ENCODE measurements at places on chromosomes 11 and 22.

GRCh38 chr11:47867823-47868222, 19.7 kb upstream of the NUP160 start:
- no peak for DNase-seq

- DNase-seq, result no peak
These were observed 452.0 kb upstream of the CCDC179 start for GRCh38 chr11:23311986-23312940.

DNA sequence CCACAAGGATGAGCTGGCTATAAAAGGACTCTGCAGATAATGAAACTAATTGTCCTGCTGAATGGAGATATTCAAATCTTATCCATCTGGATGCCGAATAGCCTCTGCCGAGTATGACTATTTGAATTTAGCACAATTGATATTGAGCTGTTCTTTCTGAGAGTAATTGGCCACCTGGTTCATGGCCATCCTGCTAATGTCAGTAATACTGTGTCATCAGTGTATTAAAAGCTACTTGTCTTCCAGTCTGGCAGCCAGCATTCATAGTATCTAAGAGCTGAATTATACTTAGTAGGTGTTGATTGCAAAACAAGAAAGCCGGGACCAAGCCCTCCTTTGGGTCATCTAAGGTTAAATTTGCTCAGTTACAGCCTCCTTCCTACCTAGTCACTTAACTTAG, 310.7 kb upstream of the NCAM1 start:
- no peak for DNase-seq

- DNase-seq, result no peak
These were observed 52.5 kb downstream of the CD6 start for GRCh38 chr11:61023966-61024295.

DNA sequence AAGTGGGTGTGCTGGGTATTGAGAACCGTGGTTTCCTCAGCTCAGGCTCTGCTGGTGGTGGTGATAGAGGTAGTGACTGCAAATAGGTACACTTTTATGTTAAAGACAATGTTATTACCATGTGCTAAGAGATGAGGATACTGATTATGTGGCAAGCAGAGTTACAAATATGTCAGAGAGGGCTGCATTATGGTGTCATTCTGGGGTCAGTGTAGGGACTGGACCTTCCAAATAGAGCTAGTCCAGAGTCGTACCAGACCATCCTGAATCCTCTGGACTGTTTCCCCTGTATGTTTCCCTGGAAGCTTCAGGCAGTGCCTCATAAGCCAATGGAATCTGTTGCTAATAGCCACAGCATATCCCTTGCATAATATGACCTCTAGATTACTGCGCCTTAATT, at the start of gene DNAJB7:
DNAJB7 (minus strand) TSS at position 101 of the 400 bp plus-strand sequence. CDS start 119 bp downstream, outside the sequence.
- no peak for DNase-seq

DNA sequence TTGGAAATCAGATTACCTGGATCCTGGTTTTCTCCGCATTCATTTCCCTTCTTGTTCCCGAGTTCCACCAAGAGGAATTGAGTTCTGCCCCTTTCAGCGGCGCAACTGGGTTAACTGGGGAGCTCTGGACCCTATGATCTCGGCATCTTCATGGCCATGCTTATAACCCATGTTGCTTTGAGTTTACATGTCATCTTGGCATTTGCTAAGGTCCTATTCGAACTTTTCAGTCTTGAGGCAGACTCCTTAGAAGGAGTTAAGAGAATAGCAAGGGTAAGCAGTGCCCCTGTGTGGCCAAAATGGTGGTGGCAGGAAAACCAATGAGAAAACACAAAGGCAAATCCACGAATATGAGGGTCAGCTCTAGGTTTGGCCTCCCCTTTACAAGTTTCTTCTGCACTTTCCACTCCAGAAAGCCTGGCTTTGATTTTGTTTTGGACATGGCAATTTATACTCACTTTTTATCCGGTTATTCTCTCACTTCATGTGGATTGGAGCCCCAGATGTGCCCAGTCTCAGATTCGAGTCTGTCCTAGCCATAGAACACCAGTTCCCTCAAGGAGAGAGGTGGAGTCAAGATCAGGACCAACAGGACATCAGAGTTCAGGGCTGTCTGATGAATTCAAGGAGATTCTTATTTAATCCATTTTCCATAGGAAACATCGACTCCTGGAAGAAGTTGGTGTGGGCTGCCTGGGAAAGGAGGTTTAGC, 55.3 kb upstream of the FBXO3 start:
- DNase-seq, result peak; percentile 51

GRCh38 chr11:36399236-36399635, 103.1 kb downstream of the PRR5L start:
- DNase-seq, result no peak

- no peak for DNase-seq
These were observed 65.4 kb downstream of the PPP6R3 start for GRCh38 chr11:68525930-68526329.

Measured in stimulated activated CD8-positive, alpha-beta memory T cell treated with anti-CD3 and anti-CD28 coated beads, Interleukin-2, amount 100 ng/mL, for 48 hours (primary cell).